Stimulated activated CD4-positive, alpha-beta T cell treated with anti-CD3 and anti-CD28 coated beads, Interleukin-15, amount 100 ng/mL, for 24 hours (primary cell): ENCODE measurements at places on chromosomes 6 and 20.

GRCh38 chr6:140833408-140833807 is 1299.3 kb upstream of the GJE1 start:
- no peak for DNase-seq

DNA sequence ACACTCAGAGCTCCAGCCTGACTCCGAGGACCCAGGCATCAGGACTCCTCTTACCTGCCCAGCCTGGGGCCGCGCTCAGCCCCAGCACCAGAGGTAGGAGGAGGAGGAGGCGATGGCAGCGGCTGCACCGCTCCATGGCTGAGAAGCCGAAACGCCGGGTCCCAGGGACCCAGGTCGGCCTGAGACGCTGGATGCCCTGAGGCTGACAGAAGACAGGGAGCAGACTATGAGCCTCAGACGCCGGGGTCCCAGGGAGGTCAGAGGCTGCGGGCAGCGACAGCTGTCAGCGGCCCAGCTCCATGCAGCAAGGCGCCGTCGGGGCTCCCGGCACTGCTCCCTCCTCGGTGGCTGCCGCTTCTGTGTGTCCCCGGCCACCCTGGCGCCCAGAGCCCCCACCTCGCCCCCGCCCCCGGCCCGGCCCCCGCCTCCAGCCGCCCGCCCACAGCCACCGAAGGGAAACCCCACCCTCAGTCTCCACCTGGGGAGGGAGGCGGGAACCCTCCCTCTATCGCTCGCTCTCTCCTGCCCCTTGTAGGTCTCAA is at the start of gene COL11A2:
TSS of gene COL11A2 (minus strand) at position 363 of the 542 bp plus-strand sequence. CDS start at position 136, 227 bp downstream.
- DNase-seq = peak; percentile 20

DNA sequence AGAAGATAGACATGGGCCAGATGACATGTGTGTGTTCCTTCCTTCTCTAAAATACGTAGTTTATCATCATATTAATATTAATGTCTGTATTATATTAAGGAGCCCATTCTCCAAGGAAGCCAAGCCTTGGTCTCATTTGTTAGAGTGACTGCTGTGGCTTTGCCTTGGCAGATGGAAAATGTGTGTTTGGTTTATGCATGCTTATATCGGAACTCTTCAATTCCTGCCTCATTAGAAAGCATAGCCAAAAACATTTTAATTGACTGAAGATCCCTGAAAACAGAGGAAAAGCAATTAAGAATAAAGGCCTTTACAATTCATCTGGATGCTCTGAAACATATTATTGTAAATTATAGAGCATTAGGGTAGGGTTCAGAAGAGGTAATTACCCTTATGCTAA is 106.4 kb downstream of the COL9A1 start:
- DNase-seq = no peak

- DNase-seq = no peak
Measured at GRCh38 chr6:22326500-22326899, 29.7 kb upstream of the PRL start.

- no peak for DNase-seq
Measured at GRCh38 chr6:81909162-81909561, 156.7 kb upstream of the TENT5A start.

DNA sequence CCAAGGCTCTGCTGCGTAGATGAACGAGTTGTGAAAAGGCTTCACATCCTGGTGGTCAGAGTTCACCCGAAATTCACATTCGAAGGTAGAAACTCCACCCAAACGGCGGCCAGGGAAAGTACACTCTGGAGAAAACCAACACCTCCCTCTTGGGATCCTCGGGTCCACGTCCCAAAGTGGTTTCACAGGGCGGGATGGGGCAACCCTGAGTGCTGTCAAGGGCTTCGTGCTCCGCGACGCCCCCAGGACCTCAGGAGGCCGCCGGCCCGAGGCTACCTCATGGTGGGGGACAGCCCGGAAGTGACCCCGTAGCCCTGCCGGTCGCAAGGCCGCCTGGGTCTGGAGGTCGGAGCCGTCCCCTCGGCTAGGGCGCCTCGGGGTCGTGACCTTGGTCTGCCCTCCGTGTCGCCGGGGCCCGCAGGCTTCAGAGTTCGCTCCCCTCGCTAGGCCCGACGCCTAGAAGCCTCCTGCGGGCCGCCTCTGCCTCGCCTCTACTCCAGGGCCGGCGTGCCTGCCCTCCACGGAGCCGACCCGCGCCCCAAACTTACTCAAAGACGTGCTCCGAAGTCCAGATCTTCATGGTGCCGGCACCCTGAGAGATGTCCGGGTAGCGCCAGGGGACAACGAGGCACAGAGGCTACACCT is at the start of gene PRELID3B:
TSS of gene PRELID3B (minus strand) at position 636 of the 645 bp plus-strand sequence. CDS start at position 580, 56 bp downstream.
- DNase-seq = peak; percentile 45

DNA sequence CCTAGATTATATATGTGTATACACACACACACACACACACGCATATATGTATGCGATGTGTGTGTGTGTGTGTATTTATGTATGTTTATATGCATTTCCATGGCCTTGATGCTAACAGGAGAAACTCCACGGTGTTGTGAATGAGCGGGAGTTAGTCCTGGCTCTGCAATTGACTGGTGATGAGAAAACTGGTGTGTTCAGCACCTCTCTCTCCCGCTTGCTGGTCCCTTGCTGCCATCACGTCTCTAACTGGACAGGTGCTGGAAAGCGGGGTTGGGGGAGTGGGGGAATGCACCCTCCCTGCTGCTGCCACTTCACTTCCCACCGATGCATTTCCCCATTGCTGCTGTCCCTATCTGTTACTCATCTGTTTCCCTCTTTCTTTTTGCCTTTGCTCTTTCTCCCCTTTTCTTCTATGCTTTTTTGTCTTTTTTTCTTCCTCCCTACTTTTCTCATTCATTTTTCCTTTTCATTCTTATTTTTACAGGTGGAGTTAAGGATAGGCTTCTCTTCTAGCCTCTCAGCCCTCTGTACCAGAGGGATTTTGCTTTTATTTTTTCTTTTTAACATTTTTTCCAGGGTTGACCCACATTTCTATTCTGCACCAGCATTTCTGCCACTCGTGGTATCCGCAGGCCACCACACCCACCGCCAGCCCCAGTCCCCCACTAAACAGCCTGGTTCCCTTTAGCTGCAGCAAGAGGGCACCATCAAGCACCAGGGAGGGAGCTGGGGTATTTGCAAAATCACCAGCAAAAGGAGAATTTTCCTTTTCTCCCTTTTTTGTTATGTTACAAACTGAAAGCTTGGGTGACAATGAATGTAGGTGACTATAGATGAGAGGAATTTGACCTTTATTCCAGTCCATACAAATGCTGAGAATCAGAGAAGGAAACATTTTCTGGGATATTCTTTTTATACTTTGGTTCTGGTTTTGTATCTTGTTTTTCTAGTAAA is 115.6 kb downstream of the TCP11 start:
- DNase-seq = no peak

- DNase-seq = no peak
Measured at GRCh38 chr6:169589699-169590257, 112.1 kb downstream of the WDR27 start.

DNA sequence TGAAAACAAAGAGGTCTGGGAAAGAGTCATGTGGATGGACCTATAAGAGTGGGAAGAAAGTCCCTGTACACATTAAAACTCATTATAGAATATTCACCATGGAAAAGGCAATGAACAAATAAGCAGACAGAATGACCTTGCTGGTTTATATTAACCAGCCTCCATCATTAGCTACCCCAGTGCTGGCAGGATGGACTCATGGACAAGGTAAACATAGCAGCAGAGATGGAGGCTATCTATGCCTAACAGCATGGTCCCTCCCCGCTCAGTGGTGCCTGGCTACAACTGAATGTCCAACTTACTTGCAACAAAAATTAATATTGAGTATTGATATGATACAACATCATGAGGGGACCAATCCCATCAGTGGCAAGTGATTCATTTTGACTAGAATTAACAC is 4.5 kb upstream of the ZKSCAN3 start:
- DNase-seq = no peak

DNA sequence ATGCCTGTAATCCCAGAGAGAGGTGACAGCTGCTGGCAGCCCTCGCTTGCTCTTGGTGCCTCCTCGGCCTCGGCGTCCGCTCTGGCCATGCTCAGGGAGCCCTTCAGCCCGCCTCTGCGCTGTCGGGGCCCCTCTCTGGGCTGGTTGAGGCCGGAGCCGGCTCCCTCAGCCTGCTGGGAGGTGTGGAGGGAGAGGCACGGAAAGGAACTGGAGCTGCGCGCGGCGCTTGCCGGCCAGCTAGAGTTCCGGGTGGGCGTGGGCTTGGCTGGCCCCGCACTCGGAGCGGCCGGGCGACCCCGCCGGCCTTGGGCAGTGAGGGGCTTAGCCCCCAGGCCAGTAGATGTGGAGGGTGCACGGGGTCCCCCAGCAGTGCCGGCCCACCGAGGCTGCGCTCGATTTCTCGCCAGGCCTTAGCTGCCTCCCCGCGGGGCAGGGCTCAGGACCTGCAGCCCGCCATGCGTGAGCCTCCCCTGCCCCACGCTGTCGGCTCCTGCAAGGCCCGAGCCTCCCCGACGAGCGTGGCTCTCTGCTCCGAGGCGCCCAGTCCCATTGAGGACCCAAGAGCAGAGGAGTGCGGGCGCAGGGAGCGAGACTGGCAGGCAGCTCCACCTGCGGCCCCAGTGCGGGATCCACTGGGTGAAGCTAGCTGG is 34.6 kb downstream of the C6orf52 start:
- no peak for DNase-seq
